Skeletal muscle cell (primary cell): ENCODE measurements at places on chromosomes 11 and 22.

DNA sequence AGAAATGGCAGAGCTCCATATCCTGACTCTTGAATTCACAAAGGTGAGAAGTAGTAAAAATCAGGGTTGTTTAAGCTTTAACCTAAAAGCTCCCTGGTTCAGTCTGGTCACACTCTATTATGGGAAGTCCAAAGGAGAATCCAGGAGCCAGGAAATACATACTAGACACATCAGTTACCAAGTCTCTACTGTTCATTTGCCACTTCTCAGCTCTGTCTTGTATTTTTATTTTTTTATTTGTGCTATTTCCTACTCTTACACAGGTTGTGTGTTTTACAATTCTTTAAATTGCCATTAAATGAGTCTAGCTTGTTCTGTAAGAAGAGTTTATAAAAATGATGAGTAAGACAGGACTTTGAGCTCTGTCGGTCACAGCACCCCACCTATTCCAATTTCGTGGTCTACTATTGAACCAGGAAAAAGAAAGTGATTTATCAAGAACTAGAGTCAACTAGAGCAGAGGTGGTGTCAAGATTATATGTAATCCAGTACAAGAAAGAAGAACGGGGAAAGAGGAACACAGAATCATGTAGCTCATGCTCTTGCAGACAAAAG lies 9.7 kb downstream of the MS4A12 start:
- DNase-seq: no peak

GRCh38 chr11:106457727-106458126 lies 380.3 kb downstream of the AASDHPPT start:
- no peak for DNase-seq

GRCh38 chr22:47160781-47161520 lies 398.5 kb downstream of the TBC1D22A start:
- no peak for DNase-seq

DNA sequence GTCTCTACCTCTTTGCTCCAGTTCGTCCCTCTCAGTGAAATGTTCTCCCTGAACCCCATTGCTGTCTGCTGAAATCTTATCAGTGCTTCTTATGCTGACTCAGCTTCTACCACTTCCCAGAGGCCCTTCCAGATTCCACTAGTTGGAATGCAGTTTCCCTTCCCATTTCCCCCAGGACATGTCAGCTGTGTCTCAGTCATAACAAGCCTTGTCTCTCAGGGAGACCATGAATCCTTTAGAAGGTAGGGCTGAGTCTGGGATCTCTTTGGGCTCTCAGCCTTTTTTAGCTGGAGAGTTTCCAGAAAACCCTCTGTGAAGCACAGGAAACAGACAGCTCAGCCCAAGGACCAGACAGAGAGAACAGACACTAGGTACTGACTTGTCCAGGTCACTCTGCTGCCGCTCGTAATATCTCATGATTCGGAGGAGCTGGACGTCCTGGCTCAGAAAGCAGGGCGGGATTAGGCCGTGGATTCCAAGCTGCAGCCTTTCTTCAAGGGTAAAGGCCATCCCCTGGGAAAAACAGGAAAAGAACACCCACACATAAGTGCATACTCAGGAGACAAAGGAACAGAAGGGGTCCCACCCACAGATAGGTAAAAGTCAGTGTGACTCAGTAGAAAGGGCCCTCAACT lies 113.0 kb downstream of the ME3 start:
- DNase-seq: peak; percentile 70

DNA sequence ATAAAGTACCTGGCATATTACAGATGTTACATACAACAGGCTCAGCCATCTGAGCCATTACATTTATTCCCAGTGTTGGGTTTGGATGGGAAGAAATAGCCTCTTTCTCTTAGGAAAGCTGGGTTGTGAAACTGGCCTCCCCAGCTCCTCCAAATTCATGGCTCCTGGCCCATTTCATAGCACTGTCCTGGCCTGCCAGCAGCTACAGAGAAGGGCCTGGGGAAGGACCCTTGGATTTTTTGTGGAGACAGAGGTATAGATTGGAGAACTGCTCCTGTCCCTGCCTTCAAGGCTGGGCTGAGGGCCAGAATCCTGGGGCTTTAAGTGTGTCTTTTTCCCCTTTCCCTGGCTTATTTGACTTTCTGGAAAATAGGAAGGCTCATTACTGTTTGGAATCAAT lies 18.0 kb downstream of the PKNOX2 start:
- no peak for DNase-seq

DNA sequence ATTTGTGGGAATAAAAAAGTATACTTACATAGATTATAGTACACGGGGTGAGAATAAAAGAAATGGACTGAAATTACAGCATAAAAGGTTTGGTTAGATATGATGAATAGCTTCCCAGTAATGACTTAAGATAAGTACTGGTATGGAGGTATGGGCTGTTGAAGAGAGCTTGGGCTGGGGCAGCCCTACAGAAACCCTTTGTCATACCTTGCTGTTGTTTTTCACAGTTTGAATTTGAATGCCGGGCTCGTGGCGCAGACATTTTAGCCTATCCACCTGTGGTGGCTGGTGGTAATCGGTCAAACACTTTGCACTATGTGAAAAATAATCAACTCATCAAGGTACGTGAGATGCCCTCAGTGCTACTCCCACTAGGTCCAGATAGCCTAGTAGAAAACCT lies 42.3 kb upstream of the RBX1 start:
- DNase-seq: no peak

GRCh38 chr11:46489656-46490560 lies 98.3 kb upstream of the CHRM4 start:
- DNase-seq: no peak

- no peak for DNase-seq
Observed at GRCh38 chr22:20581503-20582170, 74.2 kb downstream of the MED15 start.

DNA sequence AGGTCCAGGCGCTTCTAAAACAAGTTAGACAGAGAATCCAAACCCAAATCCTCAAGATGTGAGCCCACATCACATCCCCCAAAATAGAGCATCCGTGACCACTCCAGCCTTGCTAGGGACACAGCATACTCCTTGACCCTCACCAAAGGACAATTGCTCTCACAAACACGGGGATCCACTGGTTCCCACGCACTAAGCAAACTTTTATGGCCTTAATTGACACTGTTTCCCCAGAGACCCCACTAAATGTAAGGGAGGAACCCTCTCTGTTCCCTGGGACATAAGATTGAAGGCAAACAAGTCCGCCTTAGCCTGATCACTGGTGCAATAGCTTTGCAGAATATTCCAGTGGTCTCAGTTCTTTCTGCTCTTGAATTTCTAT lies 20.1 kb downstream of the ZNF74 start:
- no peak for DNase-seq

DNA sequence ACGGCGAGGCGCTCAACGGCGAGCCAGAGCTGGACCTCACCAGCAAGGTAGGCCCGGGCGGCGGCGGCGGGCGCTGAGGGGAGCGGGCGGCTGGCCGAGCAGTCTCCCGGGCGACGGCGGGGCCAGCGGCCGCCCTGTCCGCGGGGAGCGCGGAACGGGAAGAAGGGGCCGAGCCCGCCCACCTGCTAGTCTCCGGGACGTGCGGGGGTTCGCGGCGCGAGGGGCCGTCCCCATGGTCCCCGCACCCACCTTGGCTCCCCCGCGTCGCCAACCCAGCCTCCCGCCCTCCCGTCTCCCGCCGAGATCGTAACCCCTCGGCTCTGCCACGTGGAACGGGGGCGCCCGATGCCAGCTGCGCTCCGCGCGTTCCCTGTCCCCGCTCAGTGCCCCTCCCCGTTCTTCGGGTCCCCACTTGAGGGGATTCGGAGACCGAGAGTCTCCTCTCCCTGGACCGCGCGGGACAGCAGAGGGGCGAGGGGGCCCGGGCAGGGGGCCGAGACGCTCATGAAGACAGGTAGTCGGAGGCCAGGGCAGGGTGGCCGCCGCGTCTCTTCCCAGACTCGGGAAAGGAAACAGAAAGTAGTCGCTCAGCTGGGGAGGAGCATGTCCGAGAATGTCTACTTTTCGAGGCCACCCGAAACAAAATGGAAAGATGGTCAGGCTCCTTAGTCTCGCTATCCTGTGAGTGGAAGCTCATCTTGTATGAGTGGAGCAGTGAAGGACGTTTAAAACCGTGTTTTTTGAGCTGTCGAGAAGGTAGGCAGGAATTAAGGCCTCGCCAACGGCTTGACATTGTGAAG lies 557 bp downstream of the GTPBP1 start:
- DNase-seq: no peak

GRCh38 chr11:34564406-34564805 lies 50.8 kb upstream of the ELF5 start:
- DNase-seq: no peak

DNA sequence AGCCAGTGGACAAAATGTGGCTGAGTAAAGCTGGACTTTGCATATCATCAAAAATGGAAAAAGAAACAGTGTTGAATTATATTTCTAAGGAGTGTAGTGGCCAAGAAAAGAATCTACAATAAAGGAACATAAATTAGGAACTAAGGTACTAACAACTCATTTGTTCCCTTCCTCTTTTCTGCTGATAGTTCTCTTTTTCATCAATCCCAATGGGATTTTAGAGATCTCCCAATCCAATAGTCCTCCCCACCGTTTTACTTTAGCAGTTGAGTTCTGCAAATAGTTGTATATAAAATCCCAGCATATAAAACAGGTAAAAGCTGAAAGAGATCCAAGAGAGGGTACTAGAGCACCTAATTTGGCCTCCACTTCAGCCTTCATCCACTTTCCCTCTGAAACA lies 2.0 kb downstream of the PRCP start:
- no peak for DNase-seq

DNA sequence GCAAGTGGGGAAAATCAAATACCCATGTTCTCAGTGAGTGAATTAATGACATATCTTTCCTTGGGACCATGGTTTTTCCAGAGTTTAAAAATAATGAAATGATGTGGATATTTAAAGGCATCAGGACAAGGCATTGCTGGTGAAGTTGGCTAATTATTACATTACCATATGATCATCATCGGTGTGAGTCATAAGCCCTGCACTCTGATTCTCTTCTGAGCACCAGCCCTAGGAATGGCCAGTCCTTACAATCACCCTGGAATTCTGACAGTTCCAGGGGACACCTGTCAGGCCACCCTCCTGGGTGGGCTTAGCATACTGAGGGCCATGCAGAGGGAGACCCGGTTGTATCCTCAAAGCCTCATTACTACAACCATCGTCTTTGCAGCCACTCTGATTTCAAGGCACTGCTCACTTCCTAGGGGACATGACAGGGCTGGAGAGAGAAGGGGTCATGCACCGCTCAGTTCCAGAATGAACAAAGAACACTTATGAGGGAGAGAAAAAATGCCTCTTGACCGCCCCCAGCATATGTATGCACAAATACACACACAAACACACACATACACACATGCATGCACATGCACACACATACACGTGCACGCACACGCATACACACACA lies 365.0 kb downstream of the MIAT start:
- DNase-seq: no peak

DNA sequence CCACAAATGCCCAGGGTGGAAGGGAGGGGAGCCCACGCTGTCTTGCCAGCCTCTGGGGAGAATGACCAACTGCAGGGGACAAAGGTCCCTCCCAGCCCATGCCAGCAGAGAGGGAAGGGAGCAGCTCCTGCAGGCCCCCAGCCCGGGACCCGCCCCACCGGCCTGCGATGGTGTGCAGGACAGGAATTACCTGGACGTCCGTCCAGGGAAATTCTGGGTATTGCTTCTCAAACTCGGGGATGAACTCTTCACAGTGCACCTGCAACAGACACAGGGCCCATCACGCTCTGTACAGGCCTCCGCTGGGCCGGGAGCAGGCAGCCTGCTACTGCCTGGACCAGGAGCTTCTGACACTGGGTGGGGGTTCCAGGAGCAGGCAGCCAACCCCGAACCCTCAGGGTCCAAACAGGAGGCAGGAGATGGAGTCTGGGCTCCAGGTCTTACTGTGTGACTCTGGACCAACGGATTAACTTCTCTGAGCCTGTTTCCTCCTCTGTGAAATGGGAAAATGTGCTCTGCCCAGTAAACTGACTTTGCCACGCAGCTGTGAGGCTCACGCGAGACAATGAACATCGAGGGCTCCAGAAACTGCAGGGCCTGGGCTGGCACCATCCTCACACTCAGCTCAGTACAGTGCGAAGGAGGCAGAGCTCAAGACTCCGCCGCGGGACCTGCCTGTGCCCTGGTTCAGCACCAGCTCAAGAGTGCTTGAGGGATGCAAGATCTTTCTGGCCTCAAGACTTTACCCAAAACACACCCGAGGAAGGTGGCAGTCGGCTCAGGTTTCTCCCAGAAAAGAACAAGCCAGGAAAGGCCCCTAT lies 17.4 kb downstream of the TTLL12 start:
- DNase-seq: no peak

GRCh38 chr11:61052182-61052972 lies 49.9 kb upstream of the CD5 start:
- no peak for DNase-seq
